ENCODE measurements at places on chromosomes 6 and 20.

DNA sequence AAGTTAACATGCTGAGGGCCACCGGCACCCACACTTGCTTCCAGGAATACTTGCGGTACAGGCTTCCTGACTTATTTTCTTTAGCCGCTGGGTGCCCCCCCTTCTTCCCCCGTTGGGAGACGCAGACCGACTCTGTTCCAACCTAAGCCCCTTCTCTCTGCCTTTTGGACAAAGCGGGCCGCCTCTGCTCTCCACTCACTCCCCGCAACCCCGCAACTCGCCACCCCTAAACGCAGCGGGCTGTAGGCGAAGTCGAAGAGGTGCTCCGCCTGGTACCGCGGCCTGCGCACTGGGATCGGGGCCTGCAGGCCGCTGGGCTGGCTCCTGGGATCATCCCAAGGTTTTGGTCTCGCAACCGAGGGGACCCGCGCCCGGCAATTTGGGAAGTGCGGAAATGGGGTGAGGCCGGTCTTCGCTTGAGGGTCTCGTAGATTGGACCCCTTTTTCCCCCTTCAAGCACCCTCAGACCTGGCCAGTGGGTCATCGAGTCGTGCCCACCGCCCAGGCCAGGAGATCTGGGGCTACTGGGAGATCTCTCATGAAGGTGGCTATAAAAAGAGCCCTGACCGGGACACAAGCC is 4.7 kb upstream of the FOXF2 start:
- no peak for DNase-seq

DNA sequence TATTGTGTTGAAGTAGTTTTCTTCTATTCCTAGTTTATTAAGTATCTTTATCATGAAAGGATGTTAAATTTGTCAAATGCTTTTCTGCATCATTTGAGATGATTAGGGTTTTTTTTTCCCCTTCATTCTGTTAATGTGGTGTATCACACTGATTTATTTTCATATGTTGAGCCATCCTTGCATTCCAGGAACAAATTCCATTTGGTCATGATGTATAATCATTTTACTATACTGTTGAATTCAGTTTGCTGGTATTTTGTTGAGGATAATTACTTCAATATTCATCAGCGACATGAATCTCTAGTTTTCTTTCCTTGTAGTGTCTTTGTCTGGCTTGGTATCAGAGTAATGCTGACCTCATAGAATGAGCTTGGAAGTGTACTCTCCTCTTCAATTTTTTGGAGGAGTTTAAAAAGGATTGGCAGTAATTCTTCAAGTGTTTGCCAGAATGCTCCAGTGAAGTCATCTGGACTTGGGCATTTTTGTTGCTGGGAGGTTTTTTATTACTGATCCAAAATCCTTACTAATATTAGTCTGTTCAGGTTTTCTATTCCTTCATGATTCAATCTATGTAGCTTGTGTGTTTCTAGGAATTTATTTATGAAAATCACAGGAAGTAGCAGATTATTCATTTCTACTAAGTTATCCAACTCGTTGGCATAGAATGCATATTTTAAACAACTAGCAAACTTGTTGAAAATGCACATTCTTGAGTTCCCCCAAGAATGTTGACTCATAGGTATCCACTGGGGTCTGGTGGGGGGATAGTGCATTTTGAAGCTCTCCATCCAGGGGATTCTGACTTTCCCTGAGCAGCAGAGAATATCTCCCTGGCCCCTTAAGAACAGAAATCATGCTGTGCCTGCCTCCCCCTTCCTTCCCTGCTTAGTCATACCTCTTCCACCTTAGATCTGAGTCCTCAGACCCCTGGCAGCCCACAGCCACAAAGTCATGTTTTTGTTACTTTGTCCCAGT is 187.1 kb downstream of the BMP7 start:
- DNase-seq, result no peak

- no peak for DNase-seq
Observed at GRCh38 chr20:38863024-38863851, 57.7 kb downstream of the PPP1R16B start.

DNA sequence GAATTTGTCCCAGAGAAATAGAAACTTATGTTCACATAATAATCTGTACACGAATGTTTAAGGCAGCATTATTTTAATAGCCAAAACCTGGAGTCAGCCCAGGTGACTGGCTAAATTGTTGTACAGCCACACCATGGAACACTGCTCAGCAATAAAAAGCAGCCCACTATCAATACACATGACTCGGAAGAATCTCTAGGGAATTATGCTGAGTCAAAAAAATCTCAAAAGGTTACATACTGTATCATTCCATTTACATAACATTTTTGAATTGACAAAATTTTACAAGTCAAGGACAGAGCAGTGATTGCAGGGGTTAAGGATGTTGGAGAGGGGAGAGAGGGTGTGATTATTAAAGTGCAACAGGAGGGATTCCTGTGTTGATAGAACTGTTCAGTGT is 163.4 kb downstream of the UBE3D start:
- no peak for DNase-seq

GRCh38 chr6:41027241-41027640 is 11.8 kb downstream of the UNC5CL start:
- no peak for DNase-seq

- DNase-seq, result no peak
Observed at GRCh38 chr6:151310852-151311767, 71.3 kb downstream of the AKAP12 start.

DNA sequence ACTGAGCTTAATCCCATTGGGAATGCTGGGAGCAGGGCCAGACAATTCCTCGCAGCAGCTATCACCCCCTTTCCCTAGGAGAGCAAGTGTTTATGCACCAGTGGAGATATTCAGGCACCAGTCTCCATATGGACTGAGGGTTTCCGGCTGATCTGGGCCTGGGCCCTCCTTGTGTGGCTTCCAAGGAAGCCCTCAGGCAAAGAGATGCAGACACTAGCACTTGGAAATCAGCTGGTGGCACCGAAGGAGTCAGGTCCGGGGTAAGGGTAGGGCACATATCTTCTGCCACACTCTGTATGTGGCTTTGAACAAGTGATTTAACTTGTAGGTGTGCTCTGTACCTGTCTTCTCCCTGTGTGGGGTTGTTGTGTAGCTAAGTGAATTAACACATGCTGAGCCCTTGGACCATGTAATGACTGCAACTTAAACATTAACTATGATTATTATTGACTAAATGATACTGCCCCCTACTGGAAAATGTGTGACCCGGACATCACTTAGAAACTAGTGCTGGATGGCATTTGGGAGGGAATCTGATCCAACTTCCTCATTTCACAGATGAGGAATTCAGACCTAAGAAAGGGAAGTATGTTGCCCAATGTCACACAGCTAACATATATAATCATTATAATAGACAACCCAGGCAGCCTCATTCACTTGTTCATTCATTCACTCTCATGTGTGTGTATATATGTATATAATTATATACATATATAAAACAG is 19.3 kb upstream of the WFDC2 start:
- no peak for DNase-seq

DNA sequence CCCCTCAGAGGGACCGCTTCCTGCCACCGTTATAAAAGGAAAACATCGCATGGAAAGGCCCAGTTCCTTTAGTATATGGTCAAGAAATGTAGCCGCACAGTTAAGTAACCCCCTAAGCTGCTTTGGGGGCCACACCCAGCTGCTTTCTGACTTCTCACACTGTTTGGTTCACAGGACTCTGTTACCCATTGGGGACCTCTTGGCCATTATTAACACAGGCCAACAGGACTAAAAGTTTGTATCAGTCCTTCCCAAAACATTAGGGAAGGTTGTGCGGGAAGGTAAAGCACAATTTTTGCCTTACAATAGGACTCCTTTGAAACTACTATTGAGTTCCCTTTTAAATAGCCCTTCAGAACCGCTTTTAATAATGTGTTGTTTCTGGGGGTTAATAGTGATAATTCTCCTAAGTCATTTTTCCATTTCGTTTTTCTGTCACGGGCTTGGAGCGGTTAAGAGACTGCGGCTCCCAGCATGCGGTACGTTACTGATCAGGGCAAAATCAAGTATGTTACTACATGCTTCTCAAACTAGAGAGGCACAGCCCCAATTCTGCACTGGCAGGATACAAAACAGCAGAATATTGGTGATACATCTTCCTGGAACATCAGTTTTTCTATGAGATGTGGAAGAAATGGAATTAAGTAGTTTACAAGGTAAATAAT is 668 bp upstream of the RPP40 start:
- DNase-seq, result no peak

- DNase-seq, result no peak
Observed at GRCh38 chr20:54474046-54474445, 1.3 kb upstream of the DOK5 start.

DNA sequence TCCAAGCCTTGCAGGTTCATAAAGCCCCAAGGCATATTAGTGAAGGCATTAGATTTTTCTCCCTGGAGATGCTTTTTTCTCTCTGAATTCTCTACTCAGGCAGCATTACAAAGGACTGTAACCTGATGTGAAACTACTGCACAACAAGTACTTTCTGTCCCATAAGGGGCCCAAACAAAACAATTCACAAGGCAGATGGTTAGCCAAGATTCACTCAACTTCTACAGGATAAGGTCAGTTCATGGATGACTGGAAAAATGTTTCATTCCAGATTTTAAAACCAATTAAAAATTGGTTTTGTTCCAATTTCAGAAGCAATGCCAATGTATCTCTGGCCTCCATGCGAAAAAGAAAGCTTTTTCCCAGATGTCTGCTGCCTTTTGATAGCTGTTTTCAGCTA is 181.8 kb downstream of the KHDC1L start:
- DNase-seq, result no peak

DNA sequence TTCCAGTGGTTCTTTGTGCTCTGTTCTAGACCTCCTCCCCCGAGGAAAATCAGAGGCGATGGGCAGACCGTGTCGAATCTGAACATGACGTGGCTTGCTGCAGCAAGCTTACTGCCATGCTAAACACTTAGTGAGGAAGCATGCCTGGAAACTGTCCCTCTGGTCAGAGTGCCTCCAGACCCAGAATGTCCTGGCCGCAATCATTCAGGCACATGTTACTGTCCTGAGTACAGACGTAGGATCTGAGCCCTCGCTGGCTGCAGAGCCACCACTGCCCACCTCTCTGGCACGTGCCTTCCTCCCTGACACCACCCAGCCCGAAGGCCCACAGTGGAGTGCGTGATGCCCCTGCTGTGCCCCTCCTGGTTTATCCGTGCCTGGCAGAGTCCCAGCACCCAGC is 163.6 kb downstream of the SYNDIG1 start:
- DNase-seq, result no peak

GRCh38 chr6:132054525-132054924 is 103.4 kb upstream of the CCN2 start:
- no peak for DNase-seq

- no peak for DNase-seq
Observed at GRCh38 chr6:105994591-105995390, 91.3 kb upstream of the PRDM1 start.

DNA sequence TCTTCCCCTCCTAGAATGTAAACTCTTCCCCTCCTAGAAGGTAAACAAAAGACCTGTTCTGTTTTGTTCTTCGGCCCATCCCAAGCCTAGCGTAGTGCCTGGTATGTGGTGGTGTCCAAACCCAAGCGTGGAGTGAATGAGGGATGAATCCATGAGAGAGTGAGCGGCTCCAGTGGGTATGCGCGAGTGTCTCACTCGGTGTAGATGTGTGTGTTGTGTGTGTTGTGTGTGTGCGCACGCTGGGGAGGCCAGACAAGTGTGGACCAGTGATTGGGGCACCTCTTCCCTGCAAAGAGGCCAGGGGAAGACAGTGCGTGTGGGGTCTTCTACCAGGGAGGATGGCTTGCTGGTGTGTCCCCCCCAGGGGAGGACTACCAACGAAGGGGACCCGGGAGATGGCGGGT is 392 bp upstream of the SLC2A10 start:
- no peak for DNase-seq

DNA sequence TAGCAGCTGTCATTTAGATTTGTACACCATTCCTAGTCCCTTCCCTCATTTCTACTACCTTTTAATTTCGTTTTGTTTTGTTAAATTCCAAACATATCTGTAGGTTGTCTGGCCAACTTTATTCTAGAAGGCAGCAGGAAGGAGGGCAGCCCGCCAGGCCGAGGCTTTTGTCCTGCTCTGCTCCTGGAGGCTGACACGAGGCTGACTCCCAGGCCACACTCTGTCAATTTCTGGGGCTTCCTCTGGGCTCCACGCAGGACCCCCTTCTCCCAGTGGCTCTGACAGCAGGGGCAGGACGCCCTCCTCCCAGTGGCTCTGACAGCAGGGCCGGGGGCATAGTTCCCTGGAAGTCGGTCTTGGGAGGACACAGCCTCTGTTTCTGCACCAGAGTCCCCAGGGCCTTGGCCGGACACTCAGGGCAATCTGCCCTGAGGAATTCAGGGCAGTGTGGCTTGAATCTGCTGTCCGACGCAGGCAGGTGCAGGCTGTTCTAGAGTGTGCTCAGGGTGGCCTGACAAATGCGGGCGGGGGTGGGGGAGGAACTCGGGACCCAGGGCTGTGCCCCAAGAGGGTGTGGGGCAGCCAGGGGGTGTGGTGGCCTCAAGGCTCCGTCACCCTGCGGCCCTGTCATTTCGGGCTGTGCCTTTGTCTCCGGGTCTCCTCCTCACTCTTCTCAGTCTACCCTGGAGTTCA is 11.8 kb downstream of the SMOC2 start:
- DNase-seq, result no peak

- no peak for DNase-seq
Observed at GRCh38 chr6:33904050-33904746, 100.4 kb upstream of the MLN start.

GRCh38 chr6:113493991-113494390 is 363.2 kb upstream of the MARCKS start:
- DNase-seq, result no peak

DNA sequence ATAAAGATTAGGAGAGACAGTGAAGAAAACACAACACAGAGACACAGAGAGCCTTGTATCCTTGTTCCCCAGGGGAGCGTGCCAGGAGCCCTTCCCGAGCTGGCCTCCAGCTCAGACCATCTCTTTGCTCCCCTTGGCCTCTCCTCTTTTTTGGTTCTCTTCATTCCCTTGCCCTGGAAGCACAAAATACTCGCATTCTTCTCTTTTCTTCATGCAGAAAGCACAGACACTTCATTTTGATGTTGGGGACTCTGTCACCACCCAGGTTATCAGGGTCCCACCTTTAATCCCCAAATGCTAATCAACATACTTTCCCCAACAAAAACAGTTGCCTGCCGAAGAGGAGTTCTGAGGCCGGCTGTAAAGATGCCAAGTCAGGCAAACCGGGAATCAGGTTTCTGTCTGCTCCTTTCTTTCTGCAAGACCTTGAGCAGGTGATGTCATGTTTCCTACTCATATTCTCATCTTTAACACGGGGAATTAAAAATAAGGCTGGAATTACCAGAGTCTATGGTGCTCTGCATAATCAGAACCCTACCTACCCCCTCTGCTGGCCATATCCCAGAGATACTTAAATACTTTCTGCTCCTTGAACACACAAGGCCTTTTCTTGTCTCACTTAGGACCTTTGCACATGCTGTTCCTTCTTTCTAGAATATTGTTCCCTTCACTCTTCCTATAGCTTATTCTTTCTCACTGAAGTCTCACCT is 21.7 kb downstream of the TGM6 start:
- DNase-seq, result no peak

- no peak for DNase-seq
Observed at GRCh38 chr20:25221592-25222460, 26.1 kb upstream of the PYGB start.

- DNase-seq, result no peak
Observed at GRCh38 chr20:20521736-20522135, 153.8 kb downstream of the INSM1 start.

GRCh38 chr6:25713824-25714223 is 40.7 kb upstream of the SLC17A4 start:
- no peak for DNase-seq

GRCh38 chr20:59559863-59560262 is 44.5 kb upstream of the PHACTR3 start:
- no peak for DNase-seq
